ENCODE measurements at places on chromosomes 13 and 19. TPM values are rescaled to one million over a fixed set of nuclear protein-coding genes. Genes with fewer than 3 reads are reported as not detected.
A peak's percentile ranks its signal among the peaks of the same experiment; 100 is the strongest.

The RASA3 gene
- polyA plus RNA-seq = 23.9 TPM

The FCAR gene
- not detected for polyA plus RNA-seq

The SOX1 gene
- not detected for polyA plus RNA-seq

The ZNF723 gene
- polyA plus RNA-seq = not detected

The RYR1 gene
- polyA plus RNA-seq = under 0.01 TPM

The ZNF132 gene
- 1.3 TPM for polyA plus RNA-seq

The CD22 gene
- 0.18 TPM for polyA plus RNA-seq

The ZNF792 gene
- polyA plus RNA-seq = 2.1 TPM

The KCNN1 gene
- polyA plus RNA-seq = 3.6 TPM

GRCh38 chr13:110466266-110466915 is 95.1 kb downstream of the RAB20 start:
- DNase-seq = no peak
- no peak overlapping the region for H3K4me3 ChIP-seq
- H3K27me3 ChIP-seq = no peaks in the 10 kb centered on the region
- H3K4me1 ChIP-seq = peaks cover 22% of the 10 kb centered on the region

DNA sequence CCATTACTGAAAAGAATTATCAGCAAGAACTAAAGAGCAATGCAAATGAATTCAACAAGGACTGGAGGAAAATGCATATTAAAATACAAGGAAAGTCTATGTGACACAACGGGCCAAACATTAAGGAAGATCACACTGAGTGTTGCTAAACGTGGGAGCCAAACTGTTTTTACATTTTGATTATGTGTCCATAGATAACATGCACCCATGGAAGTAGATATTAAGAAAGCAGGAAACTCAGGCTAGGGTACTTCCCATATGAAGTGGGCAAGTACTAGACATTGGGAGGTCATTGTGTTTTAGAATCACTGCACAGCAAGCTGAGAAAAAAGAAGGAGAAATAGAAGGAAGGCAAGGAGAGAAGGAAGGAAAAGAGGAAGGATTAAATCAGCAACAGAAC is 161.8 kb downstream of the KCTD12 start:
- no peaks in the 10 kb centered on the region for H3K27me3 ChIP-seq
- H3K4me1 ChIP-seq = peaks cover 26% of the 10 kb centered on the region
- no peaks in the 10 kb centered on the region for H3K36me3 ChIP-seq
- no peak overlapping the region for H3K4me3 ChIP-seq
- peak overlapping the region; percentile 80 for H3K27ac ChIP-seq

- no peaks in the 10 kb centered on the region for H3K36me3 ChIP-seq
- no peak for DNase-seq
- H3K27me3 ChIP-seq = no peaks in the 10 kb centered on the region
- H3K4me1 ChIP-seq = peaks cover 2% of the 10 kb centered on the region
- no peak overlapping the region for H3K4me3 ChIP-seq
- no peak overlapping the region for H3K27ac ChIP-seq
These were observed 187.5 kb upstream of the KL start for GRCh38 chr13:32828711-32829110.

GRCh38 chr19:17687141-17687856 is 855 bp downstream of the UNC13A start:
- peak; percentile 72 for DNase-seq
- H3K4me1 ChIP-seq = no peaks in the 10 kb centered on the region
- no peaks in the 10 kb centered on the region for H3K36me3 ChIP-seq
- peak overlapping the region; percentile 29 for H3K4me3 ChIP-seq
- H3K27ac ChIP-seq = peak overlapping the region; percentile 54

DNA sequence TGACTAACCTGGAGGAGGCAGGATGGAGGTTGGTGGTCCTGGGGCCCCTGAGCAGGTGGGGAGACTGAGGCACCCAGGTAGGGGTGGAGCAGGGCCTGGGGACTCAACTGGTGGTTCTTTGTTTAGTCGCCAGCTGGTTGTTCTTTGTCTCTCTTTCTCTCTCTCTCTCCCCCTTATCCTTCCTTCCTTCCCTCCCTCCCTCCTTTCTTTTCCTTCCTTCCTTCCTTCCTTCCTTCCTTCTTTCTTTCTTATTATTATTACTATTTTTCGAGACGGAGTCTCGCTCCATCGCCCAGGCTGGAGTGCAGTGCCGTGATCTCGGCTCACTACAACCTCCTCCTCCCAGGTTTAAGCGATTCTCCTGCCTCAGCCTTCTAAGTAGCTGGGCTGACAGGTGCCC is 6.6 kb upstream of the NRTN start:
- no peak for DNase-seq
- no peaks in the 10 kb centered on the region for H3K36me3 ChIP-seq
- no peak overlapping the region for H3K27ac ChIP-seq
- no peaks in the 10 kb centered on the region for H3K27me3 ChIP-seq
- no peak overlapping the region for H3K4me3 ChIP-seq

DNA sequence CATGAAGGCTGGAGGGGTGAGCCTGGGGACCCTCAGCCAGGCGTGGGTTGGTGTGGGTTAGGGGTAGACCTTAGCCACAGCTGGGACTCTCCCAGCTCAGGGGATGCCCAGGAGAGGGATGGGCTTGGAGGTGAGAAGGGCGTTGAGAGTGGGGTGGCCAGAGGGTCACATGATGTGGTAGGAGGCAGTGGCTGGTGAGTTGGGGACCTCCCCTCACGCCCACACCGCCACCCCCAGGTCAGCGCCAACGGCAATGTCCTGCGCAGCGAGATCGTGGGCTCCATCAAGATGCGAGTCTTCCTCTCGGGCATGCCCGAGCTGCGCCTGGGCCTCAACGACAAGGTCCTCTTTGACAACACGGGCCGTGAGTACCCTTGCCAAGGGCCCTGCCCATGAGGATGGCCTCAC is 28.5 kb downstream of the AP1M1 start:
- H3K4me1 ChIP-seq = no peaks in the 10 kb centered on the region
- no peak for DNase-seq
- no peaks in the 10 kb centered on the region for H3K27me3 ChIP-seq
- no peak overlapping the region for H3K4me3 ChIP-seq
- H3K27ac ChIP-seq = no peak overlapping the region
- H3K36me3 ChIP-seq = peaks cover 45% of the 10 kb centered on the region

- no peak for DNase-seq
- H3K4me1 ChIP-seq = peaks cover 21% of the 10 kb centered on the region
- no peak overlapping the region for H3K27ac ChIP-seq
- no peaks in the 10 kb centered on the region for H3K36me3 ChIP-seq
- H3K4me3 ChIP-seq = no peak overlapping the region
- H3K27me3 ChIP-seq = no peaks in the 10 kb centered on the region
These were observed 2.0 kb upstream of the ZBTB45 start for GRCh38 chr19:58521651-58522050.

DNA sequence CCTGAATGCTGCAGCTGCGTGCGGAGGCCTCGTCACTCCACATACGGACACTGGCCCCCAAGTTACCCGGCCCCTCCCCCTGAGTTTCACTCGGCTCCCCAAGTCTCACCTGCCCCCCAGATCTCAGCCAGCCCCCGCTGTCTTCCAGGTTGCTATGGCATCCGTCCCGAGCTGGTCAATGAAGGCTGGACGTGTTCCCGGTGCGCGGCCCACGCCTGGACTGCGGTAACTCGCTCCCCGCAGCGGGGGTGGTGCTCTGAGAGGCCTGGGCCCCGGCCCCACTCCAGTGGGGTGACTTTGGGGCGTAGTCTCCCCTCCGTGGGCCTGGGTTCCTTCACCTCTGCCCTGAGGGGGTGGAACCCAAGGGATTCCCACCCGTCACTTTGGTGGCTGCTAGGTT is 168.2 kb downstream of the KDM4B start:
- H3K27me3 ChIP-seq = no peaks in the 10 kb centered on the region
- DNase-seq = no peak
- peaks cover 6% of the 10 kb centered on the region for H3K36me3 ChIP-seq
- no peak overlapping the region for H3K4me3 ChIP-seq
- H3K4me1 ChIP-seq = no peaks in the 10 kb centered on the region

- no peak overlapping the region for H3K27ac ChIP-seq
- H3K4me3 ChIP-seq = no peak overlapping the region
- no peaks in the 10 kb centered on the region for H3K27me3 ChIP-seq
- H3K4me1 ChIP-seq = no peaks in the 10 kb centered on the region
- peak; percentile 34 for DNase-seq
These were observed 92.9 kb upstream of the SGCG start for GRCh38 chr13:23087880-23088279.

GRCh38 chr19:54172471-54173358 is at the start of gene TMC4:
Gene TMC4 (minus strand): TSS chr19:54173160. CDS start chr19:54173117, 43 bp downstream.
- no peak within 1 kb of the TSS for H3K4me3 ChIP-seq
- H3K36me3 ChIP-seq = peaks cover 3% of the 10 kb centered on the region
- peaks cover 6% of the 10 kb centered on the region for H3K4me1 ChIP-seq

GRCh38 chr19:1850809-1851653 is 2.7 kb upstream of the REXO1 start:
- no peaks in the 10 kb centered on the region for H3K27me3 ChIP-seq
- no peak overlapping the region for H3K27ac ChIP-seq
- peaks cover 29% of the 10 kb centered on the region for H3K4me1 ChIP-seq

DNA sequence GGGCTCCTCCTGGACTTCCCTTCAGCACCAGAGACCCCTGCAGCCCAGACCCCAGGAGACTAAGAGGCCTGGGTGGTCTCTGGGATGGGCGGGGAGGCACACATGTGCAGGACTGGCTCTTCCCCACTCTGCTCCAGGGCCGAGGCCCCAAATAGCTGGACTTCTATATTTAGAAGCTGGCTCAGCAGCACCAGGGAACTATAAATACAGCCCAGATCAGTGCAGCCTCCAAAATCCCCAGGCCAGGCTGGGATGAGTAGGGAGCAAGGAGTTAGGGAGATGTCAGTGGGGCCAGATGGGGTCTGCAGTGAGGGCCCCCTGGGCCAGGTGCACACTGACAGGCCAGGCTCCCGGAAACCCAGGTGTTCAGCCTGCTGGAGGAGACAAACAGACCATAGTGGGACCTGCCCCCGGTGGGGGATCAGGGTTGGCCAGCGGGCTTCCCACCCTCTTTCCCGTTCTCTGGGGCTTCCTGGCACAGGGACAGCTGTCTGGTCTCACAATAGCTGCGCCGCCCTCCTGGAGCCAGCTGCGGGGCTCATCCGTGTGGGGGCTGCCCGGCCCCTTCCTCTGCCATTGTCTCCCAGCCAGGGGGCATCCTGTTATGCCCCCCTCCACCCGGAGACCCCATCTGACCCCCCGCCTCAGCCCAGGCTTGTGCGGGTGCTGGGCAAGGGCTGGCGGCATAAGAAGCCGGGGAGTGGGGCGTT is 5.5 kb upstream of the ADGRE5 start:
- no peak overlapping the region for H3K27ac ChIP-seq
- DNase-seq = no peak
- H3K27me3 ChIP-seq = no peaks in the 10 kb centered on the region
- no peaks in the 10 kb centered on the region for H3K4me1 ChIP-seq
- no peak overlapping the region for H3K4me3 ChIP-seq

DNA sequence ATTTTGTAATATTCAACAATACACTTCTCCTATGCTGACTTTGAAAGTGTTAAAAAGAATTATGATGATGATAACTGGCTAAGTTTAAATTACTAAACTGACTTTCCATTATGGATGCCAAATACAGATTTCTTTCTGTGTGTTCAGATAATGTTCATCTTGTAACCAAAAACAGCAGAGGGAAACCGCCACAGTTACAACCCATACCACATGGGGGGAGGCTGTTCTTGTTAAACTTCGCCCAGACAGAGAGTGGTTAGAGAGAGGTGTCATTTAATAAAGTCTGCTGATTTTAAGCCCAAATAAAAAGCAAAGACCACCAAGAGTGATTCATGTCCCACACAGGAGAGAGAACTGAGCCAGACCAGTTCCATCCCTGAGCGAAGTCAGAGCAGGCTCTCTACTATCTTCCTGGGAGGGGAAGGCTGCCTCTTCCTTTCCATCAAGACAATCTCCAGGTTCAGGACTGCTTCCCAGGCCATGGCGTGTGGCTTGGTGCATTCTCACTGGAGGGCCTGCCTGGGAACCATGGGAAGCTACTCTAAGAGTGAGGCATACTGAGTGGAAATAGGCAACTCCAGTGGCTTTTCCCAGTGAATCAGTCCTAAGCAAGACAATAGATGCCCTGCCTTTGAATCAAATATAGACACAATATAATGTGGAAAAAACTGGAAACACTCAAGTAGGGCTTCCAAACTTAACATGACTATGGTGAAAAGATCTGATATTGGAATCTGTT is 18.2 kb downstream of the EFNB2 start:
- H3K4me3 ChIP-seq = no peak overlapping the region
- H3K27me3 ChIP-seq = no peaks in the 10 kb centered on the region
- no peak overlapping the region for H3K27ac ChIP-seq
- no peaks in the 10 kb centered on the region for H3K4me1 ChIP-seq

All from SK-N-SH (cell line).